NCI-H1092 (cell line): ENCODE measurements at places on chromosomes 3 and 15.

- DNase-seq: no peak
These were observed 47.4 kb upstream of the UBE2E1 start for GRCh38 chr3:23758253-23758838.

DNA sequence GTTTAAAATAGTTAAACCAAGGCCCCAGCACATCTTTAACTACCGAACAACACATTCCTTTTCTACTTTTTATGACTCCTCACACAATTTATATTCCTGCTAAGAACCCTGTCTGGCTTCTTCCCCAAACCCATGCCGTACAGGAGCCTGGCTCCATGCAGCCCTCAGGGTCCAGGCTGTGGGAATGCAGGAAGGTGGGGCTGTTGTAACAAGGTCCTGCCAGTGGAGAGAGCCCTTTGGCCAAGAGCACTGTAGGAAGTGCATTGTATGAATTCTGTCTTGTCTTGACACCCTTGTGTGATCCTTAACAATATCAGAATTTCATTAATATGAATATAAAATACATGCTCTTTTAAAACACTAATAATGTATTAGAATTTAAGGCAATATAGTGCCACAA, 563.8 kb downstream of the TBL1XR1 start:
- DNase-seq: no peak

DNA sequence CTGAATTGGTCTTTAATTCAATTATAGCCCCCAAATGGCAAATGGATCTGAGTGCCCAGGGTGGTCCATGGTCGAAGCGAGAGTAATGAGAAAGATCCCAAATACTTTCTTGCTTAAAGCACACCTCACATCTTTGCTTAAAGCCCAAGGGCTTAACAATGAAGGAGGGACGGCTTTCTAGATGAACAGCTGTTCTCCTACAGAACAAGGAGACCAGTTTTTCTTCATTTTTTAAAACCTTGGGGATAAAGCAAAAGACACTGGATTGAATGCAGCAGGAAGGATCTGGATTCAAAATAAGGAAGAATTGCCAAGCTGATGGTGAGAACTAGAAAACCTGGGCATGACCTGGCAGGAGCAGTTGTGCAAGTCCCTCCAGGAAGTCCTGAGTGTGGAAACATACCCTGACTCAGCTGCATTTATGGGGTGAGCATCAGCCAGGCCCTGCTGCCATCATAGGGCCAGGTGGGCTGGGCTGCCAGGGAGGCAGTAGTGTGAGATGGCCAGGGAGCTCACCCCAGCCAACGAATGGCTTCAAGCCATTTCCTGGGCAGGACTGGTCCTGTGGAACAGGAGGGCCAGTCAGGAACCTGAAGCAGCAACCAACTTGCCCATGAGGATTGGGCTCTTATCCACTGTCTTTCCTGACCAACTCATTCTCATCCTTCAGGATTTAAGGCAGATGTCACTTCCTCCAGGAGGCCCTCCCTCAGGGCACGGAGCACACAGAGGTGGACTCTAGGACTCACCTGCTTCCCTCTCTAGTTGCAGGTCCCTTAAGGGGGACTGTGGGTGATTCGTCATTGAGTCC, 18.4 kb upstream of the RHCG start:
- DNase-seq: no peak

DNA sequence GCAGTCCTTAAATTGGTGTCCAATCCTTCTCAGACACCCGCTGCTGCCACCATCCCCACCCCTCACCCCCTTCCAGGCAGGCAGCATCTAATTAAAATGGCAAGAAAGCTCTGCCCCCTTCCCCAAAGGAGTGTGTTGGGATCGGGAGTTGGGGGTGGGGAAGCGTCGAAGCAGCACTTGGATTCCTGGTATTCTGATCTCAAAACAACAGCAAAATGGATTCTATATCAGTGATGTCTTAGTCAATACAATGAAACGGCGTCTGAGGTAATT, 1.4 kb downstream of the TNIK start:
- DNase-seq: no peak

DNA sequence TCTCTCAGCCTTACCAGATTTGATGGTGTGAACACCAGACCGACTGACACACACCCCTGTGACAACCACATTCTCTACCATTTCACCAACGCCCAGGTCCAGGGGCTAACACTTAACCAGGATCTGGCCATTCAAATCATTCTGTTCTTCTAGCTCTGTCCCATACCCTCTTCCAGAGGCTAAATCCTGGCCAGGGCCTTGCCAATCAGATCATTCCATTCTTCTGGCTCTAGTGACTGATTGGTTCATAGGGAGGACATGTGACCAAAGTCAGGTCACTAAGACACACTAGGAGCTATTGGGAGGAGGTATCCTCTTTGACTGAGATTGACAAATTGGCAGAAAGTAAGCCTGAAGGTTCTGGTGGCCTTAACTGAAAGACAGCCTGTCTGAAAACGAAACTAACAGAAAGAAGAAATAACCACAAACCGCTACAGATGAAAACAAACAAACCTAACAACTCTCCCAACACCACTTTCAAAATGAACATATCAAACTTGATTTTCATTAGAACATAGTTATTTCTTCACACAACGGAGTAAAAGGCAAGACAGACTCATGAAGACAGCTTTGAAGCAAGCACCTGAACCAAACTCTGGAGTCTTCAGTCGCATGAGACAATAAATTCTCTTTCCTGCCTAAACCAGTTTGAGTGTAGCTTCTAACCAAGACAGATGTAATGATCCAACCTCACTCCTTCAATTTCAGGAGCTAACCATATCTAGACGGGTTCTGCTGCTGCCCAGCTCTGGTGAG, 68.5 kb downstream of the TRANK1 start:
- DNase-seq: no peak

DNA sequence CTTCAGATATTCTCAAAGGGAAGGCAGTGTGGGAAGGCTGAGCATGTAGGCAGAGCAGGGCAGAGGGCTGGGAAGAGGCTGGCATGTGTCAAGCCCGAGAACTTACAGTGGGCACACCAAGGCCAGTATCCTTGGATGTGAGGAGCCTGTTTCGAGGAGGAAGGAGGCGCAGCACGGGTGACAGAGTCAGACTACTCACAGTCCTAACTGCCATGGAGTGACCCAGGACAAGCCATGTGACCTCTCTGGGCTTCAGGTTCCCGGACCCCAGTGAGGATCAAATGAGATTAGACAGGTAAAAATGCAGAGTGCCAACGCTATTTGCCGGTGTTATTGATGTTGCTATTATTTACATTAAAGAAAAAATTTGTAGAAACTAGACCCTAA, 65.3 kb downstream of the NSMCE3 start:
- no peak for DNase-seq

DNA sequence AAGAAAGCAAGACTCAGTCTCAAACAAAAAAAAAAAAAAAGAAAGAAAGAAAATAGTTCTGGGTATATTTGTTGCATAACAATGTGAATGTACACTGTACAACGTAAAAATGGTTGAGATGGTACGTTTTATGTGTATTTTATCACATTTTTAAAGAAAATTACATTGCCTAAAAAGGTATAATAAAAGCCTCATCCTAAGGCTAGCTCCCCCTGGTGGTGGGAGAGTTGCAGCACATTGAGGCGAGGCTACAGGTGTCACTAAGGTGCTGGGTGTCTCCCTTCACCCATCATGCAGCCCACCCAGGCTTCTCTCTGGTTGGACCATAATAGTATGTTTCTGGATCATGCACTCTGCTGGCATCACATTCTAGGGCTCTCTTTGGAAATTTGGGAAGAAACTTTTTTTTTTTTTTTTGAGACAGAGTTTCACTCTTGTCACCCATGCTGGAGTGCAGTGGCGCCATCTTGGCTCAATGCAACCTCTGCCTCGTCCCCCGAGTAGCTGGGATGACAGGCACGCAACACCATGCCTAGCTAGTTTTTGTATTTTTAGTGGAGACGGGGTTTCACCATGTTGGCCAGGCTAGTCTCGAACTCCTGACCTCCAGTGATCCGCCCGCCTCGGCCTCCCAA, 12.4 kb upstream of the RAB11A start:
- no peak for DNase-seq

DNA sequence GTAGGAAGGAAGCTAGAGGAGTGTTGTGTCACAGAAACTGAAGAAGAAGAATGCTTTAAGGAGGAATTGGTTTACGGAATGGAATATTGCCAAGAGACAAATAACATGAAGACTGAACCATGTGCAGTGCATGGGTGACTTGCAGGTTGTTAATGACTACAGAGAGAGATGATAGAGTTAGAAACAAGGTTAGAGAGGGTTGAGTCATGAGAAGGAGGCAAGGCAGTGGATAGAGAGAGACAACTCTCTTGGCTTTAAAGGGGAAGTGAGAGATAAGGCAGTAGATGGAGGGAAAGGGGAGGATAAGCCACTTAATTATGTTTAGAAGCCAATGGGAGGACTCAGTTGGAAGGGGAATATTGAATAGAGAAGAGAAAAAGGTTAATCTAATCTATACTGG, 119.3 kb upstream of the CCNL1 start:
- DNase-seq: no peak

GRCh38 chr3:64892671-64893309, 205.0 kb upstream of the ADAMTS9 start:
- DNase-seq: no peak

DNA sequence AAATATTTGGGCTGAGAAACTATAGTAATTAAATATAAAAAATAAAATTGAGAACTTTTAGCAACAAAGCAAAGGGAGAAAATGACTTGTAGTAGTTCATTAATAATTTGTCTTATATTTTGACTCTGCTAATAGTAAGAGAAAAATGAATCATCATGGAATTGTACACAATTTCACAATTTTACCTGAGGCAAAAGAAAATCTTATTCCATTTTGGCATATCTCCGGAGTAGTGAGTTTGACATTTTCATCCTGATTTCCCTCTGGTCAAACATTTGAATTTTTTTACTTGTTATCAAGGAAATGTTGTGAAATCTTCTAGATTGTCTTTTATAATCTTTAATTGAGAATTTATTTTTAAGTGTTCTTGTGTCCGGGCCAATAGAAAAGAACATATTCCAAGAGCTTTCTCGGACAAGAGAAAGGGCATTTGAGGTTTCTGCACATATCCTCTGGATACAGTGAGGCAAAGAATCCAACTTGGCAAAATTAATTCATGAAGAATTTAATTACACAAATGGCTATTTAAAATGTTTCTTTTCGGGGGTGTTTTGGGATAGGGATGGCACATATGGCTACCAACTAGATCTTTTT, 89.3 kb upstream of the IGSF10 start:
- DNase-seq: no peak

DNA sequence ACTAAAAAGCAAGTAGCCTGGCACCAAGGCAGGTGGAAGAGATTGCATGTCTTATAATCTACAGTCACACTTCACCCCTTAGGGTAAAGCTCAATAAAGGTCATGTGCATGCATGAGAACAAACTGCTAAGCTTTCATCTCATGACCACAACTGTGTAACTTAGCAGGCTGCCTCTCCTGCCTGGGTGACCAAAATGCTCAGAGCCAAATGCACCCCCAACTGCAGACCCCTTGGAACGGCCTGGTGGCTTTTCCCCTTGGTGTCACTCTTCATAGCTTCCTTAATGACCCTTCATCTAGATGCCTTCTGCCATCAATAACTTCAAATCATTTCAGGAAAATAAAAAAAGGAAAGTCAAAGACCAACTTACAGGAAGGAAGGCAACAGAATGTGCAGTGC, 88.1 kb downstream of the ADAMTS17 start:
- no peak for DNase-seq

GRCh38 chr15:78909791-78910228, 35.0 kb downstream of the CTSH start:
- DNase-seq: no peak

- DNase-seq: no peak
These were observed 2.6 kb downstream of the BHLHE40 start for GRCh38 chr3:4981665-4982494.

GRCh38 chr3:177426878-177427495, 229.7 kb upstream of the TBL1XR1 start:
- DNase-seq: no peak

- DNase-seq: no peak
These were observed 5.3 kb downstream of the RAF1 start for GRCh38 chr3:12658593-12659058.

DNA sequence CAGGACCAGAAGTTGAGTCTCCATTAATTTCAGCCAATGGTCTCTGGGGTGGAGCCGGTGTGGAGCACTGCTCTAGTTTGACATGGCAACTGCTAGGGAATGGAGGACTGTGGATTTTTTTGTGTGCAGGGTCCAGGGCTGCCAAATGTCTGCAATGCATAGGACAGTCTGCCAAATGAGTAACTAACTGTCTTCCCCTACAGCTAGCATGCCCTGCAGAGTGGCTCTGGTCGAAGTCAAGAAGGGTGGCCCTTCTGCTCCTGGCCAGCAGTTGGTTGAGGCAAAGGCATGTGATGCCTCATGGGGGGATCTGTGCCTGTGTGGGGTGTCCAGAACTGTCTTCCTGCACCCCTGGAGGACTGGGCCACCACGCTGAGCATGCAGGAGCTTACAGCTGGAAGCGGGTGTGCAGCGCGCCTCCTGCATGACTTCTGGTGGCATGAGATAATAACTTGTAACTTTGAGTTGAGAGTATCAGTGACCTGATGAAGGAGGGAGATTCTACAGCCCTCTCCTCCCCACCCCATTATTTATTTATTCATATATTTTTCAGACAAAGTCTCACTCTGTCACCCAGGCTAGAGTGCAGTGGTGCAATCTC, 4.6 kb downstream of the TPRA1 start:
- no peak for DNase-seq

DNA sequence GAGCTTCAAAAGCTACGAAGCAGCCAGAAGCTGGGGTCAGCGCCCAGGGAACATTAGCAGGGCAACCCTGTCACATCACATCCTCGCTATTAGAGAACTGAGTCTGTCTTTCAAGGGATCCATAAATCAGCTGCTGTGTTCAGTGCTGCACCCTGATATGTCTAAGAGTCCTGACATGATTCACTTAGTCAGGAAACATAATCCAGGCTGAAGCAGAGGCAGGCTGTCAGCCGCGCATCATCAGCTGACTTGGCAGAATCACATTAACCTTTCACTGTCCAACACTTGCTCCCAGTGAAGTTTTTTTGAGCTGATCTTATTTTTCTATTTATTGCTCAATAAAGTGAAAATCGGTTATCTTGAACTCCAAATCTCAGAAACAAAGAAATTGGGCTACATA, 23.5 kb downstream of the MYH15 start:
- DNase-seq: no peak

DNA sequence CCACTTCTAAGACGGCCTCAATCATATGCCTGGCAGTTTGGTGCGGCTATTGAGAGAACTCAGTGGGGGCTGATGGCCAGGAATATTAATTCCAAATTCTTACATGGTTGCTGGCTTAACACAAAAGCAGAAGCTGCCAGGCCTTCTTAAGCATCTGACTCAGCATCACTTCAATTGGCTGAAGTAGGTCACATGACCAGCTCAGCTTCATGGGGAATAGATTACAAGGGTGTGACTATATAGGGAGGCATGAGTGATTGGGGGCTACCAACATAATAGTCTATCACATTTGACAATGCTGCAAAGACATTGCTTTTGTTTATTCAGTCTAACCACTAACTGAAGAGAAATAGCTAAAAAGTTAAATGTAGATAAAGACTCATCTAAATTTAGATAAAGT, 101.6 kb upstream of the ANKRD28 start:
- no peak for DNase-seq

DNA sequence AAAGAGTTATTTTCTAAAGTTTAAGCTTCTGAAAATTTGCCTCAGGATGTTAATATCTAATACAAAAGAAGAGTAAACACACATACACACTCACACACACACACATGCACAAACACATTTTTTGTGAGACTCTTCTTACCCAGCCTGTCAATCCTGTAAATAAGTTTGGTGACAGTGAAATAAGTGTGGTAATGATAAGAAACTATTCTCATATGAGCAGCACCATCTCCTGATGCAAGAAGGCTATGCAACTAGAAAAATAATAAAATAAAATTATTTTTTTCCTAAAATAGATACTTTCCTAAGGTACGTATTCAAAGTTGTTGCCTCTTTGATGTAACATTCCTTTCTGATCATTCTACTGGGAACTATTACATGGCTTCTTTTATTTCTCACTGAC, 155.1 kb downstream of the MECOM start:
- no peak for DNase-seq
